ENCODE measurements at places on chromosomes 2 and 18.

GRCh38 chr18:36405611-36406010 is 108.1 kb downstream of the FHOD3 start:
- no peak for DNase-seq

- no peak for DNase-seq
Observed at GRCh38 chr2:18745431-18746272, 156.3 kb upstream of the NT5C1B start.

DNA sequence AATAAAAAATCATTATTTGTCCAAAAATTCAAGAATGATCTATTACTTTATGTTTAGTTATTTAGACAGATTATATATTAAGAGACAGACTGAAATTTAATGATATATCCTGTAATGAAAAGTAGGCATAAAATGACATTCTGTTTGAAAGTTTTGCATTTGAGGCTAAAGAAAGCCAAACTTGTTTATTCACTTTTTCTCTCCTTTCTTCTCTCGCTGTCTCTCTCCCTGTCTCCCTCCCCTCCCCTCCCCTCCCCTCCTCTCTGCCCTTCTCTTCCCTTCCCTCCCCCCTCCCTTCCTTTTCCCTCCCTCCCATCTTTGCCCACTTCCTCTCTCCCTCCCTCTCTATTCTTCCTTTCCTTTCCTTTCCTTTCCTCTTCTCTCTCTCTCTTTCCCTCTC is 270.6 kb downstream of the MYT1L start:
- no peak for DNase-seq

- DNase-seq, result no peak
Observed at GRCh38 chr2:71181316-71181715, 45.6 kb downstream of the PAIP2B start.

DNA sequence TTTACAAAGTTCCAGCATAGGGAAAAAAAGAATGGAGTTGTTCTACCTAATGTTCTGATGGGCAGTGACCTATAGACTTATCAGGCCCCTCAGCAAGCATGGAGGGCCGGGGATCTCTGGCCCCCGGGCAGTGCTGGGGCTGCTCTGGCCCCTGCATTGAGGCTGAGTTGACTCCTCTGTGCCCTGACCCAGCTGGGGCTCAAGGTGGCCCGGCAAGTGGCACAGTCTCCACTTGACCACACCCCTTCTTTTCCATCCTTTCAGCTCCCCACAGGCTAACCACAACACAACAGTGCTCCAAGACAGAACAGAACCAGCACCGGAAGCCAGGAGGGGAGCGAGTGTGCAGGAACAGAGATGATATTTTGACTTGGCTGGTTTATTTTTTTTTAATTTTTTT is 19.9 kb downstream of the TOGARAM2 start:
- DNase-seq, result no peak

GRCh38 chr2:179561702-179562101 is 297.1 kb upstream of the SESTD1 start:
- DNase-seq, result no peak

DNA sequence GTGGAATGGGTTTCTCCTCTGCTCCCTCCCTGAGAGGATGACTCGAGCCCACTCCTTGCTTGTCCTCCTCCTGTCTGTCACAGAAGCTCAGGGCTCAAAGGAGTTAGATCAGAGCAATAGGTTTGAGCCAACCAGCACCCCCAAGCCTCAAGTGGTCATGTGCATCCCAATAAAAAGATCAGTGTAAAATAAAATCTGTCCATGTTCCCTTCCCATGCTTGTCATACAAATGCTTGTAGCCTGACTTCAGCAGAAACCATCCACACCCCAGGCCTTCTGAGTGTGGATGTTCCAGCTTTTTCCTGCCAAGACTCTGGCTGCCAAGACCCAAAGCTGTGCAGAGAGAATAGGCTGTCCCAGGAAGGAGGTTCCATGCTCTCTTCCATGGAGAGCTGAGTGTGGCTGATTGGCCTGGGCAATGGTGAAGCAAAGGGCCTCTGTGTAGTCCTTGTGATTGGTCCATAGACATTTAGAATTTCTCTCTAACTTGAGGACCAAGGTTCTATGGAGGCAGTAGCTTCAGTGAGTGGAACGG is 67.4 kb downstream of the GYPC start:
- DNase-seq, result no peak

GRCh38 chr2:44959855-44960254 is 18.4 kb downstream of the SIX3 start:
- no peak for DNase-seq

GRCh38 chr2:22904126-22904684 is 480.8 kb upstream of the KLHL29 start:
- DNase-seq, result no peak

DNA sequence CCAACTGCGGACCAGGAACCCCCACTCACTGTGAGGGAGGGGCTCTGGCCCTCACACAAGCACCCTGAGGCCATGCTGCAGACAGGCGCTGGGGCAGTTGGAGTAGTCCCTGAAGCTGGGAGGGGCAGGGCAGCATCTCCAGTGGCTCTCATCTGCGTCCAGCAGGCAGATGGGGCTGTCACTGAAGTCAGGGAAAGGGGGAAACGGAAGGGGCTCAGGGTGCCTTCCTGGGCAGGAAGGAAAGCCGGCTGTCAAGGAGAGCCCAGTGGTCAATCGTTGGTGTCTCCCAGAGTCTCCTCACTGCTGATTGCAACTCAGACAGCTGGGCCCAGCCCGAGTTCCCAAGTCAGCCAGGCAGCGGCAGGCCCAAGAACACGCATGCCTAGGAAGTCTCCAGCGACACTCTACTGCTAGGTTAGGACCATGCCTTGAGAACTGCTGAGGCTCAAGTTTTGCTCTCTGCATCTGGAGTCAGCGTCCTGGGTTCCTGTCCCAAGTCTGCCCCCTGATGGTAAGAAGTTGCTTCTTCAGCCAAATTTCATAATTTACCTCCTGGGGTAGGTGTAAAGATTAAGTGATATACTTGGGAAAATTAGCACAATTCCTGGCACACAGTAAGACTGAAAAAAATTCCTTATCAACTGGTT is 27.4 kb upstream of the NMUR1 start:
- no peak for DNase-seq

DNA sequence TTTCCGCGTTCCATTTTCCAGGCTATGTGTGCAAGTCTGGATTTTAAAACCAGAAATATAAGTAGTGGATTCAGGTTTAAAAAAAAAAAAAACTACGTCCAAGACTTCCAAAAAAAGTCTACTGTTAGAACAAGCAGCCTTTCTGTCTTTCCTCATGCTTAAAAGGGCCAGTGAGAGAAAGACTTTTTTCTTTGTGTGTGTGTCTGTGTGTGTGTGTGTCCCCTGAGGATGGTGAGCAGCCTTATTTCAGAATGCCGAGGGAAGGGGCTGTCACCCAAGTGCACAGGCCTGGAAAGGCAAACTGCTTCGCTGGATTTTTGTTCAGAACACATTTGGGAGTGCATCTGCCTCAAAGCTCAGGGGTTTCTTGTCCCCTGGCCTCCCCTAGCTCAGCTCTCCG is 98.8 kb downstream of the ZBTB7C start:
- DNase-seq, result no peak
